ENCODE measurements at places on chromosomes 7 and 10.

- no peak for DNase-seq
Measured at GRCh38 chr10:132476146-132477065, 61.2 kb upstream of the INPP5A start.

DNA sequence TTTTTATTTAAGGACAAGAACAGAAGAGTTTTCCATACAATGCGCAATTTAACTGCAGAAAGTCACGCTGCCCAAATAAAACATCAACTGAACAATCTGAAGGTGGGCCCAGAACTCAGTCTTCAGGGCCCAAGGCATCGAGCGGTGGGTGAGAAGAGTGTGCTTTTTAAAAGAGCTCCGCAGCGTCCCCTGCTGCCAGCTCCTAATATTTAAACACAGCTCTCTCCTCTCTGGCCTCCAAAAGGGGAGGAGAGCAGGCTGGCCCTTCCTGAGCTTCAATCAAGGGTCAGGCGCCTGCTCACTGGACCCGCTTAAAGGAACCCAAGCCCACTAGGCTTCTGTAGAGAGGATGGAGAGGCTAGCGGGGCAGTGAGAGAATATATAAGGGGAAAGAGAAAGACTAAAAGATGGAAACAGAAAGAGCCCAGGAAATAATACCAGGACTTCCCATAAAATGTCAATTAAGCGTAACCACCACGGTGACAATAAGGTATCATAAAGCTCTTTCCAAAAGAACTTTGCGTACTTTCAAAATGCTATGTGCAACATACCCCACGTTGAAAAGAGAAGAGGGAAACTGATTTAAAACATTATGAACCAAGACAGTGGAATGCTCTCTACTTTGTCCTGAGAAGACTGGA lies 2.8 kb downstream of the FAM53B start:
- no peak for DNase-seq

DNA sequence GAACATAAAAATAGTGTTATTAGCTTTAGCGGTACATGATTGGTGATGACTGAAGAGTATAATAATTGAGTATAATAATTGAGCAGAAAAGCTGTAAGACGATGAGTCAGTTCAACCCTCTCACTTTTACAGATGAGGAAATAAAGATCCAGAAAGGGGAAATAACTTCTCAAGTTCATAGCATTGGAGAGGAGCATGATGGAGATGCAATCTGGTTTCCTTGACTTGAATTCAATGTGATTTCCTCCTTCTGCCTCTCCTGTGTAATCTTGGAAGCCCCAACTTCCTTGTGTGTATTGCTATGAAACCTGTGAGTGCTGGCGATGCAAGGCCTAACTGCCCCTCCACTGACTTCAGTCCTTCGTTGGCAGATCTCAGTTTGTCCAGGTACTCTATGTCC lies 265.1 kb downstream of the LRMDA start:
- DNase-seq: no peak

DNA sequence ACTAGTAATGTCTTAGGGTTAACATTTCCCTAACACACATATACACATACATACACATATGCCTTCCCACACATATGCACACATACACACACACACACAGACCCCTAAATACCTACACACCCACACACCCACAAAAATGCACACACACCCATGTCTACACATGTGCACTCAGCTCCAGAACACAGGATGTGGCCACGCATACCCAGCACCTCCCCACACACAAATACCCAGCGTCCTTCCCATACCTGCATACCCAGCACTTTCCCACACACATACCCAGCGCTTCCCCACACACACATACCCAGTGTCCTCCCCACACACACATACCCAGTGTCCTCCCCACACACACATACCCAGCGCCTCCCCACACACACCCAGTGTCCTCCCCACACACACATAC lies 534.9 kb downstream of the DNAJB6 start:
- DNase-seq: no peak

GRCh38 chr7:105088456-105088855 lies 74.5 kb downstream of the KMT2E start:
- DNase-seq: no peak

GRCh38 chr10:32937911-32938424 lies 20.1 kb downstream of the ITGB1 start:
- no peak for DNase-seq

DNA sequence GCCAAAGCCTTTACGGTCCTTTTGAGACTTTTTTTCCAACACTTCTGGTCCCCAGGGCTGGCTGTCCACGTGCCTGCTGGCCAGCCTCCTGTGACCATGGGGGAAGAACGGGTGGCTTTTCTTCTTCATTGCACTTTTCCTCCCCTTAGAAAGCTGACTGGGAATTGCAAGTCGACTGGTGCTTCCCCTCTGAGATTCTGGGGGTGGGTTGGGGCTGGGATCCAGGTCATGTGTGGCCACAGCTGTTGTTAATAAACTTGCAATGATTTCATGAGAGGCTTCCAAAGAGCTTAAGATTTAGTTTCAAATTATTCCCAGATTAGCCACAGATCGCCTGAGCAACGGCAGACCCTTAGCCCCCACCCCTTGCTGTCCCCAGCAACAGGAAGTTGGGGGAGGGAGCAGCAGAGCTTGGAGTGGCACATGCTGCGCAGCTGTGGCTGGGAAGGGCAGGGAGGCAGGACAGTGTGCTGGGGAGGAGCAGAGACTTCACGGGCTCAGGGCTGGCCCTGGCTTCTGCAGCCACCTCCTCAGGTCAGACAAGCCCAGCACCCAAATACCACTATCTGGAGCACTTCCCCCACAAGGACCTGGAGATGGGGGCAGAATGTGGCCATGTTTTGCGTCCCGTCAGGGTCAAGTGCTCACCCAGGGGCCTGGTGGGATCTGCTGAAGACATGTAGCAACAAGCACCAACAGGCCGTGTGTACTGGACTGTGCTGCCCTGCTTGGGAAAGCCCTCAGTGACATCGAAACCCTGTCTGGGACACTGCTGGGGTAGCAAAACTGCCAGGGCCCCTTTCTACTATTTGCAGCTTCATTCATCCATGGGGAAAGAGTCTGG lies 147.1 kb downstream of the RNF216 start:
- no peak for DNase-seq
